Activated T-cell treated with anti-CD3 and anti-CD28 coated beads, Interleukin-2, amount 50 U/mL, for 72 hours (primary cell): ENCODE measurements at places on chromosomes 5 and 9. TPM values are rescaled to one million over a fixed set of nuclear protein-coding genes. Genes with fewer than 3 reads are reported as not detected.
A peak's percentile ranks its signal among the peaks of the same experiment; 100 is the strongest.

- peaks cover 82% of the 10 kb centered on the region for H3K4me1 ChIP-seq
- H3K4me3 ChIP-seq, result no peak overlapping the region
- H3K27me3 ChIP-seq, result no peaks in the 10 kb centered on the region
- peaks cover 9% of the 10 kb centered on the region for H3K36me3 ChIP-seq
- DNase-seq, result no peak
- peak overlapping the region; percentile 73 for H3K27ac ChIP-seq
Measured at GRCh38 chr9:93066978-93067603, 8.6 kb downstream of the SUSD3 start.

GRCh38 chr9:92479346-92479745 is 3.0 kb downstream of the ASPN start:
- H3K4me3 ChIP-seq, result no peak overlapping the region
- no peak overlapping the region for H3K27ac ChIP-seq
- no peaks in the 10 kb centered on the region for H3K36me3 ChIP-seq
- H3K4me1 ChIP-seq, result peaks cover 13% of the 10 kb centered on the region
- no peak for DNase-seq

- H3K27ac ChIP-seq, result no peak overlapping the region
- H3K4me1 ChIP-seq, result no peaks in the 10 kb centered on the region
- no peak overlapping the region for H3K4me3 ChIP-seq
- no peaks in the 10 kb centered on the region for H3K27me3 ChIP-seq
Measured at GRCh38 chr5:14572836-14573235, 8.8 kb upstream of the OTULINL start.

- peak; percentile 55 for DNase-seq
- H3K36me3 ChIP-seq, result peaks cover 16% of the 10 kb centered on the region
- H3K27ac ChIP-seq, result peak overlapping the region; percentile 34
- H3K27me3 ChIP-seq, result peaks cover 11% of the 10 kb centered on the region
- peak overlapping the region; percentile 47 for H3K4me3 ChIP-seq
- H3K4me1 ChIP-seq, result peaks cover 24% of the 10 kb centered on the region
Measured at GRCh38 chr5:76733049-76733417, 17.1 kb downstream of the F2R start.

DNA sequence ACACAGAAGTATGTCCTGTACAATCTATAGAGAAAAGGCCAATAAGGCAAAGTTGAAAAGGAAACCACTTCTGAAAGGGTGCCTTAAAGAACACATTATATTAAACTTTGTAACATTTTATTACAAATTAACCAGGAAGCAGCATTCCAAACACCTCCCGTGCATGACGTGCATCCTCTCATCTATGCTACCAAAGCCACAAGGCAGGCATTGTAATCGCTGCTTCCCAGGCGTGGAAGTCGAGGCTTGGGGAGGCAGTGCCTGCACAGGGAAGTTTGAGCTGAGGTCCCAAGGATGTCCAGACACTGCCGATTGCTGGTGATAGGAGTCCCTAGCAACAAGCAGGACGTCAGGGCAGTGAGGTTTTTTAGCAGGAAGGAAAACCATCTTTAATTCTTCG is 44.3 kb upstream of the BARHL1 start:
- no peak overlapping the region for H3K4me3 ChIP-seq
- no peaks in the 10 kb centered on the region for H3K27me3 ChIP-seq

GRCh38 chr5:7849681-7850394 is 1.1 kb downstream of the CFAP90 start:
- peaks cover 16% of the 10 kb centered on the region for H3K4me1 ChIP-seq
- DNase-seq, result no peak
- peaks cover 2% of the 10 kb centered on the region for H3K36me3 ChIP-seq
- peaks cover 31% of the 10 kb centered on the region for H3K27me3 ChIP-seq

- peaks cover 8% of the 10 kb centered on the region for H3K4me1 ChIP-seq
- peak; percentile 72 for DNase-seq
- peaks cover 8% of the 10 kb centered on the region for H3K27me3 ChIP-seq
- H3K36me3 ChIP-seq, result no peaks in the 10 kb centered on the region
- H3K27ac ChIP-seq, result no peak overlapping the region
- no peak overlapping the region for H3K4me3 ChIP-seq
Measured at GRCh38 chr5:170638454-170639220, 134.8 kb downstream of the KCNIP1 start.

DNA sequence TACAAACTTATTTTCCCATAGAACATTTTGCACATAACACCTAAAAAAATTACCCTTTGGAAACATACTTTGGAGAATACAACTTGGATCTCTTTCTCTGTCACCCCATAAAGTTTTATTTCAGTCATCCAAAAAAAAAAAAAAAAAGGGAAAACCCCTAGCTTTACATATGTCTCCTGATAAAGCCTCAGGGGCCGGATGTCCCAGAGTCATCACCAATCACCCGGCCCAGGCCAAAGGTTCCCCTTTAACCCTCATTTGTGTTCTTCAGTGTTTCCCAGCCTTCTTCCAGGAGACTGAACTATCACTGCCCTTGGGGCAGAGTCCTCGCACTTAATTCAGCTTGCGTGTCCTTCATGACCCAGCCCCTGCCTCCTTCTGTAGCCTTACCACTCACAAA is 28.8 kb downstream of the ANXA6 start:
- no peaks in the 10 kb centered on the region for H3K27me3 ChIP-seq
- H3K27ac ChIP-seq, result peak overlapping the region; percentile 11
- no peak for DNase-seq
- H3K4me1 ChIP-seq, result peaks cover 86% of the 10 kb centered on the region
- no peak overlapping the region for H3K4me3 ChIP-seq

The PTPRD gene
- total RNA-seq, result 0.44 TPM

The EGFL7 gene
- total RNA-seq, result 0.93 TPM
